ENCODE measurements at places on chromosomes 5 and 9.
A peak's percentile ranks its signal among the peaks of the same experiment; 100 is the strongest.

DNA sequence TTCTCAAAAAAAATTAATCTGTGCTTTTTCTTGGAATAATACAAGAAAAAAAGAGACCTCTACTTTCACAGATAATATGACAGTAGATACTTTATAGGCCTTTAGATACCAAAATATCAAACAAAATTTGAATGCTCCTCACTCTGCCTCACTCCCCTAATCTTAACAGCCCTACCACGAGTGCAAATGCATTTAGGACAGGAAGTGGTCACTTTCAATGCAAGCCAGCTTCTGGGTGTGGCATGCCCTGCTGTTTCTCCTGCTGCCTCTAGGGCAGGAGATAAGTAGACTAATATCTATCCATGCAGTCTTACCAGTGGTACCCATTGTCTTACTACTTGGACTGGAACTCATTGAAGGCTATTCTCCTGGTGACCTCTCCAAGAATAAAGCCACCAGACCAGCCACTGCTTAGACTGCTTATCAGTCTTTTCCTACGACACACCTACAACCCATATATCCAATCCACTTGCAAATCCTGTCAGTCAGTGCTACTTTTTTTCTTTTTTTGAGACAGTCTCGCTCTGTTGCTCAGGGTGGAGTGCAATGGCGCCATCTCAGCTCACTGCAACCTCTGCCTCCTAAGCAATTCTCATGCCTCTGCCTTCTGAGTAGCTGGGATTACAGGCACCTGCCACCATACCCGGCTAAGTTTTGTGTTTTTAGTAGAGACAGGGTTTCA lies 23.0 kb downstream of the FRRS1L start:
- DNase-seq, result no peak

GRCh38 chr5:146586752-146587151 lies 70.8 kb upstream of the GPR151 start:
- DNase-seq, result no peak

- no peak for DNase-seq
These were observed 1.0 kb downstream of the TRIP13 start for GRCh38 chr5:893711-894110.

DNA sequence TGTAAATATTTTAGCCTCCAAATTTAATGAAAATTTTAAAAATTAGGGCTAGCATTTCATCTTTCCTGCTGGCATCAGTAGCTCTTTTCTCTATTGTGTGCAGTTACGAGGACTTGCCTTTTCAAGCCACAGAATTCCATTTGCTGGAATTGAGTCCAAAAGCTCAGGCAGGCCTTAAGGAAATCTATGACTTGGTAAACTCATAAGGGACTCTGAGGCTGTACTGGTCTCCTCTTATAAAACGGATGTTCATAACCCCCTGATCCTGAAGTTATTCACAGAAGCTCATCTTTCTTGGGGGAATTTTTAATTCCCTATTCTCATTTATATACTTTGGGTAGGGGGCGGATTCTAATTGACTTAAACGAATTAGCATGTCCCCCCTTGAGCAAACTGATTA lies 23.4 kb downstream of the ANKRA2 start:
- no peak for DNase-seq

- no peak for DNase-seq
These were observed 36.3 kb downstream of the ITGA2 start for GRCh38 chr5:53025487-53025886.

DNA sequence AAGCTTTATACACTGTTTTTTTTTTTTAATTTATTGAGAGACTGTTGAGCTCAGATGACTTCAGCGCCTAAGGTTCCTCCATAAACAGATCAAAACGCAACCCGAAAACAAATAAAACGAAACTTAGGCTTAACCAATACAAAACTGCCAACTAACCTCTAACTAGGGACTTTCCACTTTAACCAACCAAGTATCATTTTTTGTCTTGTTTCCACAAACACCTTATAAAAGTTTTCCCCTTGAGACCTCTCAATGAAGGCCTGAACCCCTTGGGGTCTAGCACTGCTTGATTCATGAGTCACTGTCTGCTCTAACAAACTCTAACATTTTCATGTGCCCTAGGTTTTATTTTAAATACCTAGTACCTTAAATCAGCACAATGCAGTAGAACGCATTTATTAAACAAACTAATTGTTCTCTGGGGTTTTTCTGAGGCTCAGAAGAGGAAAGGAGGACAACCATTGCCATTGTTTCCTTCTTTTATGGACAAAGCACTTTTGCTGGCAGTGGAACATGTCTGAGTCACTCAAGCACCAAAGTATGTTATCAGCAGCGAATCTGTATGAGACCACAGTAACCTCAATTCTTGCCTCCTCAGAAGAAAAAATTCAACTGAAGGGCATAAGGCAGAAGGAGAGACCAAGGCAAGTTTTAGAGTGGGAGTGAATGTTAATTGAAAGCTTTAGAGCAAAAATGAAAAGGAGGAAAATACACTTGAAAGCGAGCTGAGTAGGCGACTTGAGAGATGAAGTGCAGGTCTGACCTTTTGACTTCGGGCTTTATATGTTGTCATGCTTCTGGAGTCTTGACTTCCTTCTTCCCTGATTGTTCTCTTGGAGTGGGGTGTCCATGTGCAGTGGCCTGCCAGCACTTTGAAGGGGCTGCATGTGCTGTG lies 97.7 kb upstream of the HCN1 start:
- DNase-seq, result no peak

- DNase-seq, result no peak
These were observed 11.0 kb downstream of the NCS1 start for GRCh38 chr9:130183133-130183762.

- DNase-seq, result peak; percentile 92
These were observed 11.2 kb downstream of the ROPN1L start for GRCh38 chr5:10452768-10453331.
